ENCODE measurements at places on chromosomes 11 and 22. TPM values are rescaled to one million over a fixed set of nuclear protein-coding genes. Genes with fewer than 3 reads are reported as not detected.

The CAPN5 gene
- 7.1 TPM for total RNA-seq

The TESMIN gene
- total RNA-seq: 6.2 TPM

The PRAME gene
- 89.7 TPM for total RNA-seq

The ASPHD2 gene
- 1.8 TPM for total RNA-seq

The OR10D3 gene
- total RNA-seq: not detected

The TCN1 gene
- total RNA-seq: 0.46 TPM

The OR10A4 gene
- not detected for total RNA-seq

The NFRKB gene
- 13.5 TPM for total RNA-seq

The MYEOV gene
- total RNA-seq: 104 TPM

The MCHR1 gene
- total RNA-seq: not detected

The MICAL3 gene
- 27.4 TPM for total RNA-seq

The SHANK2 gene
- total RNA-seq: 7.0 TPM

The CDC45 gene
- 23.8 TPM for total RNA-seq

The CLTCL1 gene
- total RNA-seq: 4.9 TPM

The DENND5A gene
- total RNA-seq: 40.5 TPM
